Glutamatergic neuron (in vitro differentiated cells): ENCODE measurements at places on chromosomes 2 and 18. TPM values are rescaled to one million over a fixed set of nuclear protein-coding genes. Genes with fewer than 3 reads are reported as not detected.
A peak's percentile ranks its signal among the peaks of the same experiment; 100 is the strongest.

The MAP3K19 gene
- total RNA-seq, result not detected

The TUBA3D gene
- total RNA-seq, result not detected

The MEP1B gene
- total RNA-seq, result not detected

The SEMA4C gene
- 119 TPM for total RNA-seq

The STARD7 gene
- 100 TPM for total RNA-seq

The METTL4 gene
- total RNA-seq, result 15.4 TPM

The MROH2A gene
- not detected for total RNA-seq

The STAT4 gene
- 0.74 TPM for total RNA-seq

The PLGLB1 gene
- total RNA-seq, result 5.4 TPM

- no peak overlapping the region for H3K4me3 ChIP-seq
- no peaks in the 10 kb centered on the region for H3K36me3 ChIP-seq
- H3K27me3 ChIP-seq, result no peaks in the 10 kb centered on the region
- peaks cover 17% of the 10 kb centered on the region for H3K4me1 ChIP-seq
Observed at GRCh38 chr2:20633794-20634506, 16.9 kb downstream of the HS1BP3 start.

- peaks cover 26% of the 10 kb centered on the region for H3K27me3 ChIP-seq
- H3K27ac ChIP-seq, result no peak overlapping the region
- no peak for DNase-seq
- no peak overlapping the region for H3K4me3 ChIP-seq
Observed at GRCh38 chr2:84878459-84878858, 2.4 kb downstream of the TRABD2A start.

- no peak for DNase-seq
- H3K36me3 ChIP-seq, result no peaks in the 10 kb centered on the region
- no peaks in the 10 kb centered on the region for H3K27me3 ChIP-seq
- no peak overlapping the region for H3K4me3 ChIP-seq
Observed at GRCh38 chr2:182049372-182050148, 63.9 kb downstream of the PPP1R1C start.

DNA sequence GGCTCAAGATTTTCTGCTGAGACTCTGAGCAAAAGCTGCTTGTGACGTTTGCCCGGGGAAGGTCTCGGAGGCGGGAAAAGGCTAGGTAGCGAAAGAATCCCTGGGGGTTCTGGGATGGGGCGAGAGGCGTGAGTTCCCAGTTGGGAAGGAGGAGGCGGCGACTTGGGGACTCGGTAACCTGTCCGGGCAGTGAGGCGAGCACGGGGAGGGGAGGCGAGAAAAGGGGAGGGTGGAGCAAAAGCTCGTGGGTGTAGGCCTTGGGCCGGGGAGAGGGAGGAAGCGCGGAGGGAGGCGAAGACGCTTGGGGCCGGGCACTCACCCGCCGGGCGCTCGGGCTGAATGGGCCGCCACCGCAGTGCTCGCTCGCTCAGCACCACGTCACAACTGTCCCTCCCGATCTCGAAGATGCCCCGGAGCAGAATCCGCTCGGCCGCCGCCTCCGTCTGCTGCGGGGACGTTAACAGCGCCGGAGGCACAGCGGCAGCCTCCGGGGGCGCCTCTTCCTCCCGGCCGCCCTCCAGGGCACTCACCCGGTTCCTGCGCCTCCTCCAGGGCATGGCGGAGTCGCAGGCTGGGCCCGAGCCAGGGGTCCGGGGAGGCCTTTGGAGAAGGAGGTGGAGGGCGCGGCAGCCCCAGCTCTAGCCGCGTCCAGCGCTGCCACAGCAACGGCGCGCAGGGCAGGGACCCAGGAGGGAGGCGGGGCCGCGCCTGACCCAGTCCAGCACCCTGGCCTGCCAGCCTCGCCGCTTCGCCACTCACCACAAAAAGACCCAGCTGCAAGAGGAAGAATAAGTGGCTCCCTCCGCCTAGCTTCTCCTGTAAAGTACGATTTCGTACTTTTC is at the start of gene CERKL:
Gene CERKL (minus strand): TSS at position 656 of the 842 bp plus-strand sequence. CDS start 99 bp downstream, at position 557.
- peaks cover 31% of the 10 kb centered on the region for H3K4me1 ChIP-seq
- peak; percentile 69 for DNase-seq
- peaks cover 4% of the 10 kb centered on the region for H3K36me3 ChIP-seq
- peaks cover 4% of the 10 kb centered on the region for H3K27me3 ChIP-seq

- no peaks in the 10 kb centered on the region for H3K4me1 ChIP-seq
- DNase-seq, result no peak
- no peak overlapping the region for H3K4me3 ChIP-seq
- no peaks in the 10 kb centered on the region for H3K36me3 ChIP-seq
- H3K27me3 ChIP-seq, result no peaks in the 10 kb centered on the region
Observed at GRCh38 chr2:12032398-12032797, 286.0 kb downstream of the LPIN1 start.

DNA sequence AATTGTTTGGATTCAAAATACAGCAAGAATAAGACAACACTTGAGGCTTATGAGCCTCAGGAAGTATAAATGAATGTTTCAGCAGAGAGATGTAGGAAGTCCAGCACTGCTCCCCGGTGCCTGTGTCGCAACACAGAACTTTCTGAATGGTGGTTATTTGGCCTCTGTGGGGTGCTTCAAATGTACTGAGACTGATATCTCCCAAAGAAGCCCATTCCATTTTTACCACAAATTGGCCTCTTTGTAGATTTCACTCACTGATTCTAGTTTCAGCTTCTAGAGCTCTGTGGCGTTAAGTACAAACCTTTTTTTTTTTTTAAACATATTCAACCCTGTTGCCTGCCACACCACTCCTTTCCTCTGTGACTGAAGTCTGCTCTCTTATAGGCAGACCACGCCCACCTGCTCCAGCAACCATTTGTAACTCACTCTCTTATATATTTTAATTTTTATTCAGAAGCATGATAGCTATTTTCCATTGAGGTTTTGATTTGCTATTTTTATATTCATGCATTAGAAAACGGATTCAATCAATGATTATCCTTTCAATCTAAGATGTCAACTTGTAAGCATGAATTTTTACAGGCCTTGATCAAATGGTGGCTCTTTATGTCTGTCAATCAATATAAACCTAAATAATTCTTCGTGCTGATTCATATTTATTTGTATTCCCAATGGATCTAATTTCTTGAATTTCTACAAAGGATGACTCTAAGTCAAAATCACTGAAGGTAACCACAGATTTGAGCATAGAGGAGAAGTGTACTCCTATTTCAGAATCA is 277.1 kb upstream of the CCDC68 start:
- peaks cover 4% of the 10 kb centered on the region for H3K27me3 ChIP-seq
- H3K27ac ChIP-seq, result no peak overlapping the region
- peaks cover 26% of the 10 kb centered on the region for H3K4me1 ChIP-seq

GRCh38 chr18:51897884-51898283 is 442.1 kb upstream of the DCC start:
- H3K36me3 ChIP-seq, result no peaks in the 10 kb centered on the region
- H3K27me3 ChIP-seq, result no peaks in the 10 kb centered on the region
- no peaks in the 10 kb centered on the region for H3K4me1 ChIP-seq
- DNase-seq, result no peak

GRCh38 chr18:50651334-50651733 is 91.4 kb downstream of the MAPK4 start:
- peaks cover 4% of the 10 kb centered on the region for H3K27me3 ChIP-seq
- DNase-seq, result no peak
- H3K4me1 ChIP-seq, result no peaks in the 10 kb centered on the region

GRCh38 chr2:190344276-190344827 is 963 bp downstream of the INPP1 start:
- peaks cover 13% of the 10 kb centered on the region for H3K4me1 ChIP-seq
- peak overlapping the region; percentile 95 for H3K27ac ChIP-seq

GRCh38 chr2:197700960-197701359 is 4.2 kb upstream of the MARS2 start:
- no peak for DNase-seq
- no peak overlapping the region for H3K4me3 ChIP-seq
- H3K4me1 ChIP-seq, result no peaks in the 10 kb centered on the region
- peaks cover 2% of the 10 kb centered on the region for H3K27me3 ChIP-seq
